GM23248 (cell line): ENCODE measurements at places on chromosomes 11 and 22. TPM values are rescaled to one million over a fixed set of nuclear protein-coding genes. Genes with fewer than 3 reads are reported as not detected.

Gene OR5B21
- not detected in 2 replicates for total RNA-seq

DNA sequence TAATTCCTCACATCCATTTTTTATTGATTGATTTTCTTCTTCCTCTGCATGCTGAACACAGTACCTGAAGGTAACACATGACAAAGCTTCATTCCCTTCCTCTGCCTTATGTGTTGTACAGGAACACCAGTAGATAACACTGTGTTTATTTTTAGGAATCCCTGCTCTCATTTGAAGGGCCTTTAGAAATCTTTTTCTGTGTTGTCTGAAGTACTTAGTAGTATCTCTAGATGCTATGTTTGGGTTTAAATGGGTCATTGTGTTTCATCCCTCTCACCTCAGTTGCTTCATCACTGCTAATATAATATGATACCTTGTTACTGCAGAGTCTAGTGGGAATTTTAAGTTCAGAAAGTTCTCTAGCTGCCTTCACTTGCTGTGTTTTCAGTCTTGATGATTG, 10.2 kb downstream of the MADD start:
- no peak overlapping the region for H3K27ac ChIP-seq
- no peaks in the 10 kb centered on the region for H3K27me3 ChIP-seq
- DNase-seq: no peak
- H3K4me3 ChIP-seq: no peak overlapping the region
- no peaks in the 10 kb centered on the region for H3K4me1 ChIP-seq
- H3K36me3 ChIP-seq: peaks cover 50% of the 10 kb centered on the region

DNA sequence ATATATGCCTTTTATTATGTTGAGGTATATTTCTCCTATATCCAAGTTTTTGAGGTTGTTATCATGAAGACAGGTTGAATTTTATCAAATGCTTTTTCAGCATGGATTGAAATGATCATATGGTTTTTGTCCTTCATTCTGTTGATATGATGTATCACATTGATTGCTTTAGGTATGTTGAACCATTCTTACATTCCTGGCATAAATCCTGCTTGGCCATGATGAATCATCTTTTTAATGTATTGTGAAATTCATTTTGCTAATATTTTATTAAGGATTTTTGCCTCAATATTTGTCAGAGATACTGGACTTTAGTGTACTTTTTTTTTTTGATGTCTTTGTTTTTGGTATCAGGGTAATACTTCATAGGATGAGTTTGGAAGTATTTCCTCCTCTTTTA, 283.8 kb upstream of the C11orf87 start:
- no peak overlapping the region for H3K27ac ChIP-seq
- H3K36me3 ChIP-seq: no peaks in the 10 kb centered on the region
- no peaks in the 10 kb centered on the region for H3K27me3 ChIP-seq
- DNase-seq: peak; percentile 15
- H3K4me1 ChIP-seq: no peaks in the 10 kb centered on the region

- no peaks in the 10 kb centered on the region for H3K36me3 ChIP-seq
- H3K4me3 ChIP-seq: no peak overlapping the region
- peak overlapping the region; percentile 79 for H3K27ac ChIP-seq
- peaks cover 48% of the 10 kb centered on the region for H3K4me1 ChIP-seq
Observed at GRCh38 chr22:40535642-40536041, 100.9 kb downstream of the MRTFA start.
